ENCODE measurements at places on chromosomes 6 and 20.
A peak's percentile ranks its signal among the peaks of the same experiment; 100 is the strongest.

DNA sequence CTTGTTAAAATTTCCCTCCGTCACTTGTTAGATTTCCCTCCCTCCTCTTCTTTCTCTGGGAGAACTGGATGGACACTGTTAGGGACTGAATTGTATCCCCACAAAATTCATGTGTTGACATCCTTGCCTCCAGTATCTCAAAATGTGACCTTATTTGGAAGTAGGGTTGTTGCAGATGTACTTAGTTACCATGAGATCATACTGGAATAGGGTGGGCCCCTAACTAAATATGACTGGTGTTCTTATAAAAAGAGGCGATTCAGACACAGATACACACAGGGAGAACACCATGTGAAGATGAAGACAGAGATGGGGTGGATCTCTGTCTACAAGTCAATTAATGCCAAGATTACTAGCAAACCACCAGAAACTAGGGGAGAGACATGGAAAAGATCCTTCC lies 139.5 kb downstream of the ALDH8A1 start:
- DNase-seq: no peak

GRCh38 chr6:130896249-130896648 lies 69.0 kb downstream of the SMLR1 start:
- no peak for DNase-seq

GRCh38 chr6:144758602-144759001 lies 473.5 kb downstream of the UTRN start:
- no peak for DNase-seq

DNA sequence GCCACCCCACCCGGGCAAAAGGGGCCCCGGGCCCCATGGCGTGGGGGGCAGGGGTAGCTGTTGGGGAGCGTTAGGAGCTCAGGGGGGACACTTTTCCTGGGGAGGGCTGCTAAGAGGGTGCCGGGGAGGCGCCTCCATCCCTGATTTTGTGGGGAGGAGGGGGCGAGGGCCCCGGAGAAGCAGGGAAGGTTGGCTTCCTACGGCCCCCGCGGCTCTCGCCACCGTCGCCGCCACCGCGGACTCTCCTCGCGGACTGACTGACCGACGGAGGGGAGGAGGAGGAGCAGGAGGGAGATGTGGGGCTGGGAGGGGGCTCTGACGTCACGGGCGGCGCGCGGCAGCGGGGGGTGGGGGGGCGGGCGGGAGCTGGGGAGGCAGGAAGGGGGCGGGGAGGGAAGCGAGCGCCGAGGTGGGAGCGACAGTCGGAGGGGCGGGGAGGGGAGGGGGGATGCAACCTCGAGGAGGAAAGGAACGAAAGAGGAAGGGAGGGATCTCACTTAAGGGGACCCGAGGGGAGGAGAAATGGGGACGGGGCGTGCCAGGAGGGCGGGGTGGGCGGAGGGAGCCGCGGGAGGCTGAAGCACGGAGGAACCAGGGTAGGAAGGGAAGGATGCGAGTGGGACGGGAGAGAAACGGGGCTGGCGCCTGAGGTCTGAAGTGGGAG lies 5.1 kb downstream of the GABBR1 start:
- peak; percentile 35 for DNase-seq

DNA sequence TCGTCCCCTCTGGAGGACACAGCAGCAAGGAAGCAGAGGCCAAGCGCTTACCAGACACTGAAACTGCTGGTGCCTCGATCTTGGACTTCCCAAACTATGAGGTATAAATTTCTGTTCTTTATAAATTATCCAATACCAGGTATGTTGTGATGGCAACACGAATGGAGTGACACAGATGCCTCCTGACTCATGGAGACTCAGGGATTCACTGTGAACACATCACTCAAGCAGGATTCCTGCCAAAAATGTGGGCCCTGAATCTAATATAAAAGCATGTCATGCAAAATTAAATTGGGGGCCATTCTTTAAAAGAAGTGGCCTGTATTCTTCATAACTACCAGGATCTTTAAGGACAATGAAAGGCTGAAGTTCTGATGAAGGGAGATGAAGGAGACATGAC lies 52.5 kb upstream of the SLC22A23 start:
- no peak for DNase-seq

DNA sequence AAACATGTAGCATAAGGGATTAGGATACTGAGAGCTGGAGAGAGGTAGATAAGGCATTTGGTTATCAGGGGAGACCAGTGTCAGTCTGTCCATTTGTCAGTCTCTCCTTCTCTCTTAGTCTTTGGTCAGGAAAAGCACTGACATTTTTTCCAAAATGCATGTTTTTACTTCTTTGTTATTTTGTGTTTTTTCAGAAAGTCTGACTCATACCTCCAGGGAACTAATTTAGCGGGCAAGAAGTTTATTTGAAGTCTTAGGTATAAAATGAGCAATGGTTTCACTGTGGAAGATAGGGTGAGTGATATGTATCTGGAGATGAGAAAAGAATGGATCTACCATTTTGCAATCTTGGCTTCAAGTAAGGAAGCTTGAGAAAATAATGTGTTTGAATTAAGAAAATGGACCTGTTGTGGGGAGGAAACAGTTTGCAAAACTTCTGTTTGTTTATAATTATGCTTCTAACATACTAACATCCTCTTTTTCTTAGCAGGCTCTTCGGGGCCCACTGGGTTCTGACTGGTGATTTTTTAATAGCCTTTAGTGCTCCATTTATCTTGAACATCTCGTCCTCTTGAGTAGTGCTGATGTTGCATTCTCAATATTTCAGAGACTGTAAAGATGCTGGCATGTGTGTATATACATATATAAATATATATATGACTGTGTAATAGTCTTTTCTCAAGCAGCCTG lies 66.9 kb upstream of the FABP7 start:
- no peak for DNase-seq

GRCh38 chr6:42452171-42453030 lies 675 bp upstream of the TRERF1 start:
- DNase-seq: peak; percentile 22

GRCh38 chr6:15400572-15401004 lies 154.7 kb downstream of the JARID2 start:
- no peak for DNase-seq

DNA sequence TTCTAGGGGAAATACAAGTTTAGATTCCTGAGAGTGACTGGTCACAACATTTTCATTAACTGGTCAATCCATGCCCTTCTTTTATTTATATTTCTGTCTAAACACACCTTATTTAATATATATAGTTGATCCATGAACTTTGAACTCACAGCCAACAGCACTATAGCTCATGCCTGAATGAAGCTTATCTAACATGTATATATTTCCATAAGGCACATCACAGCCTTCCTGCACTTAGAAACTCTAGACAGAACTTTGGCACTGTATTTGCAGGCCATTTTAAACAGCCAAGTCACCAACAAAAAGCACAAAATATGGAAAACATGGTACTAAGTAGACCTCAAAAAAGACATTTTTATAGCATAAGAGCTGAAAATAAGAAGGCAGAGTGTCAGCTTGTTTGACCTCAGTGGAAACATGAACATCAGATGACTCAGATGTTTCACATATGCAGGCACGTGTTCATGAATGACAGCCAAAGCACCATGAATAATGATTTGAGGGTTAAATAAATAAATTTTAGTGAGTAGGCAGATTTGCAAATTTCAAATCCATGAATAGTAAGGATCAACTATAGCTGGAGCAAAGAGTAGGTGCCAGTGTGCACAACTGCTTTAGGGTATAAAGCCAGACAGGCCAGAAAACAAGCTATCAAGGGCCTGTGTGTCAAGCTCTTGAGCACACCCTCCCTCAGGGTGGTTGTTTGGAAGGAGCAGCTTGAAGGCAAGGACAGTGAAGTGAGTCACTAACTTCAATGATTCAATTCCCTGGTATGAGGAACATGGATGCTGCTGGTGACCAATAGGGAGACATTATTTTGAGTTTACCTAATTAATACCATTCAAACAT lies 88.9 kb upstream of the NT5E start:
- DNase-seq: no peak

GRCh38 chr6:106181664-106182418 lies 95.7 kb downstream of the PRDM1 start:
- no peak for DNase-seq

DNA sequence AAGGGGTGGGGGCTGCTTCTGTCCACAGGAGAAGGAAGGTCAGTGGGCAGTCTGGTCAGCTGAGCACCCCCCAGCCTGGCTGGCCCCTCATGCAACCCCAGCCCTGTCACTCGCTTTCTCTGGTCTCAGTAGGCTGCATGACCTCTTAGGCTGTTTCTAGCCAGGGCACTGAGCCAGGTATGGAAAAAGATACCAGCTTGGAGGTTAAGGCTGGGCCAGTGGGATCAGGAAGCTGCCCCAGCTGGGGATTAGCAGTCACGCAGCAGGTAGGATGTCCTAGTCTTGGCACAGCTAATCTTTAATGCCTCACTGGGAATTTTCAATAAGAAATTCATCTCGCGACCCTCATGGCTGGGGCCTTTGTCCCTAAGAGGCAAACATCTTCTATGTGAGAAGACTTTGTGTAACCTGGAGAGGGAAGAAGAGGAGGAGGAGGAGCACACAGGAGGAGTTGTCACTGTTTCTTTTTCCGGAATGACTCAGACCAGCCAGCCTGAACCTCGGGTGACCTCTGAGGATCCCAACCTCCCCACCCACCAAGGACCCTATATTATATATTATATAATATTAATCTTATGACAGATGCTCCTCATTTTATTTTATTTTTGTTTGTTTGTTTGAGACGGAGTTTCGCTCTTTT lies 2.4 kb upstream of the BPIFA2 start:
- DNase-seq: no peak

GRCh38 chr6:167512696-167513375 lies 187.9 kb downstream of the TTLL2 start:
- no peak for DNase-seq

DNA sequence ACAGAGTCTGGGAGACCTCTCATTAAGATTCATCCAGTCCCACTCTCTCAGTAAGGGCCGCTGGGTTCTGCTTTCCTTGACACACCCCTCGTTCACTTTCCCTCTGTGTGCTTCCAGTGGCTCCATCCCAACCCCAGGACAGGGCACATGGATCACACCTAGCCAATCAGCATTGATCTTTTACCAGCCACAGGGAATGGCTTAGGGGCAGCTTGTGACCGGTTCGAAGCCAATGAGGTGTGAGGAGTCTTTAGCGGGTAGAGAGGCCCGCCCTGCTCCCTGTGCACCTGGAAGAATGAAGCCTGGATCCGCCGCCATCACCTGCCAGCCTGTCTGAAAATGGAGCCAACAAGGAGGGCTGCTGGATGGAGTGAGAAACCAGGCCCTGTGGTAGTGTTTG lies 35.2 kb upstream of the OVOL2 start:
- no peak for DNase-seq

- no peak for DNase-seq
Observed at GRCh38 chr20:2914160-2914559, 40.9 kb downstream of the PTPRA start.

- DNase-seq: no peak
Observed at GRCh38 chr20:50356525-50356885, 153.7 kb upstream of the PTPN1 start.
